ENCODE measurements at places on chromosomes 1 and 21.

- no peak for DNase-seq
Observed at GRCh38 chr1:32885676-32886003, 651 bp upstream of the HPCA start.

DNA sequence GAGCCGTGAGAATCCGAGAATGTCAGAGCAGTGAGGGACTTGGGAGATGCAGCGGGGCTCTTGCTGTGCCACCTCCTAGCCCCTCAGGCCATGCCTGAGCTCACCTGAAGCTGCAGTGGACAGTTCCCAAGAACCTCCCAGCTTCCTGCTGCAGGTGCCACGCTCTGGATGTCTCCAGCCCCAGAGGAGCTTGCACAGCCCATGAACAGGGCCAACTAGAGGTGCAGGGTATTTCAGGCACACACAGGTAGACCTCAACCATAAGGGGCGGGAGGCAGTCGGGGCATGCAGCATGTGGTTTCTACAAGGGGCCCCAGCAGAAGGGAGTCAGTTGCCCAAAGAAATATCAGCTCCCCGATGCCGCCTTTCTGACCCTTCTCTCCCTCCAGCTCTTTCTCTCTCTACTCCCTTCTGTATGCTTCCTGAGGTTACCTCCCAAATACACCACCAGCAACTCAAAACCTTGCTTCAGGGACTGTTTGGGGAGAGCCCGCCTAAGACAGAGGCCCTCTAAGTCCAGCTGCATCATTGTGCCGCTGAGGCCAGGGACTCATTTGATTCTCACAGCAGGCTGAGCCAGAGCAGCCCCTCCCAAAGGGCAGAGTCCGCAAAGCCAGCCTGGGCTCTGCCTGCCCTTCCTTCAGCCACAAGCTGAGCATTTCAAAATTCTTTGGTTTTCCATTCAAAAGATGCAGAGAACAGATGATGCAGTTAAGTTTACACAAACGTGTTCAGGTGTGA, 209.8 kb downstream of the MATN1 start:
- no peak for DNase-seq

- no peak for DNase-seq
Observed at GRCh38 chr1:147238053-147238902, 4.2 kb upstream of the CHD1L start.

DNA sequence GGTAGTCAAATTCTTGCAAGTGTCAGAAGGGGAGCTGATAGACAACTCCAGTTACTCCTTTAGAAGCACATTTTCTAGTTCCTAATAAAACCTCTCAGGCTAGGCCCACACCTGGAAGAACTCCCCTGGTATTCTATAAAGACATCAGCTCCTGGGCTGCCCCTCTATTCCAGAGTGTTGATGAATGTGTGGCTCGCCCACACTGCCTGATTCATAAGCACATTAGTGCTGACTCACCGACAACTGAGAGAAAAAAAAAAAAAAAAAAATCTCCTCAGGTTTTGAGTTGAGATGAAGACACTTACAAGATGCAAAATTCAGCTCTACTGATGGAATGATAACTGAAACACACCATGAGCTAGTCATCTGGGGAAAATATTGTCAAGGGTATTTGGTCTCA, 188.1 kb downstream of the TNR start:
- no peak for DNase-seq

DNA sequence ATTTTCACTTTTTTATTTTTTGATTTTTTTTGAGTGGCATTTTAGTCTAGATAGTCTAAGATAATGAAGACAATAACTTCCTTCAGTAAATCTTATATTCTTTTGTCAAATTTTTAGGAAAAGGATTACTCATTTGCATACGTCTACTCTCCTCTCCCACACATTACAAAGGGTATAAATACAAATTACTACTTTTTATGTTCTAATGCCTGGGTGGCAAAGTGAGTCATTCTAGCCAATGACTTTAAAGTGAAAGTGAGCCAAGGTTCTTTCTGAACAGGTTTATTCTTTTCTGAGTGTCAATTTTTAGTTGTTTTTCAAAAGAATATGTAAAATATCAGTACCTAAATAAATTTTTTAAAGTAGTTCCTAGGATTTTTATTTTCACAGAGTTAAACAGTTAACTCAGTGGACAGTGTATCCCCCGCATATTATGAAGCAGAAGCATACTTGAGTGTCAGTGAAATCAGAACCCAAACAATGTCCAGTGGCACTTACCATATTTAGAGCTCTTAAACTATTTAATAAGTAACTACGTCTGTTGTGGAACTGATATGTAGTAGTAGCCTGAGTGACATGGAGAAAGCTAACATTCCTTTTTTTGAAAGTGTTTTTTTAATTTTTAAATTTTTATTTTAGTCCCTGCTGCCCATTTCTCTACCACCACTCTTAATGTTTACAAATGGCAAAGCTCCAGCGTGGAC, 141.7 kb downstream of the PHTF1 start:
- DNase-seq, result no peak

DNA sequence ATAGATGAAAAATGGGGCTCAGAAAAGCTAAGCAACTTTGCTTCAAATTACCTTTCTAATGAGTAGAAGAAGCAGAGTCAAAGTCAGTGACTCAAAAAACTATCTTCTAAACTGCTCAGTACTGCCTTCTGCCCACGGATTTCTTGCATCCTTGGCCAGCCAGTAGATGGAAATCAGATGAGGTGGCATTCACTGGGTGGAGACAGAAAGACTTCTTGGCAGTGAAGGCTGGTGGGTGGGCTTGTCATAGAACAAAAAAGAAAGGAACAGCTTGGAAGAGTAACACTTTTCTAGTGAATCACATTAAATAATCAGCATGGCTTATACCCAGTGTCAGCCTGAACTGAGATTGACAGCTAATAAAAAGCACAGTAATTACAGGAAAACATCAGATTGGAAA, 170.7 kb downstream of the ST6GALNAC5 start:
- DNase-seq, result no peak

- no peak for DNase-seq
Observed at GRCh38 chr1:54885237-54885679, 1.7 kb downstream of the DHCR24 start.

DNA sequence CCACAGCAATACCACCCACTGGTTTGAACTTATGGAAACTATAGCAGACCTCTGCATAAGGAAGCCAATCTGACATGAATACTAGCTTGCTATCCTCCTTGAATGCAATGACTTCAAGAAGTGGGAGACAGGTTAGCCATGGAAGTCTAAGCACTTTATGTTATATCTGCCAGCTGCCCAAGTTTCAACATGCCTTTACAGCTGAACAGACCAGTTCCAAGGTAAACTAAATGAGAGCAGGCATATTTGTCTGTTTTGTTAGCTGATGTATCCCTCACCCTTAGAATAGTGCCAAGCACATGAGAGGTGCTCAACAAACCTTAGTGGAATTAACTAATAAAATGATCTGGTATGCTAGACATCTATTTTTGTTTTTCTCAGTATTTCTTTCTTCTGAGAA, 65.1 kb downstream of the ALG14 start:
- DNase-seq, result no peak

DNA sequence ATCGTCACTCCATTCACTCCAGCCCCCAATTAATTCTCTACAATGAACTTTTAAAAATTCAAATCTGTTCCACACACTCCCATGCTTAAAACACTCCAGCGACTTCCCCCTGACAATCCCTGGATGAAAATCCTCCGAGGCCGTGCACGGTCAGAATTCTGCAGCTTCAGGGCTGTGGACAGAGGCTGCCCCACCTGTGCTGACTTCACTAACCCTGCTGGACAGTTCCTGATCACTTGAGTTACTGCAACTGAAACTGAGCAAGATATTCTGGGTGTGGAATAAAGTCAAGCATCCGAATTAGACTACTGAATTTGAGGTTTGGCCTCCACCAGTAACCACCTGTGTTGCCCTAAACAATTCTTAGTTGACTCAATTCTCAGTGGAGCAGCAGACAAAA, 1.0 kb upstream of the JAK1 start:
- no peak for DNase-seq

GRCh38 chr1:54950006-54950368, 30.4 kb upstream of the TMEM61 start:
- DNase-seq, result no peak

Measured in stimulated activated CD4-positive, alpha-beta T cell treated with anti-CD3 and anti-CD28 coated beads, Interleukin-15, amount 100 ng/mL, for 1 hour (primary cell).